ENCODE measurements at places on chromosomes 3 and 15.
A peak's percentile ranks its signal among the peaks of the same experiment; 100 is the strongest.

DNA sequence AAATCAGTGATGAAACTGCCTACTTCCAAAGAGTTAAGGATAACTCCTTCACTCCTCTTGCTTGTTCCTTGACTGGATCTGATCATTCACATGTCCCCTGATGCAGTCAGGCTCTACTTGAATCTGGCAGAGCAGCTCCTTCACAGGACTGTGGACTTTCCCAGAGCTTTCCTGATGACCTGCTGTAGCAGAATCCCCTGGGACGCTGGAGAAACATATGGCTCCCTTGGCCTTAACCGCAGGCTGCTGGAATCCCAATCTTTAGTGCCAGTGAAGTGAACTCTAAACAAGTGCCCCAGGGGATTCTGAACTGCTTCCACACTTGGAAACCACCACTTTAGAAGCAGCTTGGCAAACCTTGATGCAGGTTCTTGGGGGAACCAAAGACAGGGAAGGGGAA is 217.8 kb downstream of the CHST2 start:
- peak; percentile 62 for DNase-seq

- no peak for DNase-seq
These were observed 220.7 kb downstream of the FHIT start for GRCh38 chr3:61030469-61031035.

GRCh38 chr3:64417816-64418215 is 192.6 kb upstream of the PRICKLE2 start:
- no peak for DNase-seq

DNA sequence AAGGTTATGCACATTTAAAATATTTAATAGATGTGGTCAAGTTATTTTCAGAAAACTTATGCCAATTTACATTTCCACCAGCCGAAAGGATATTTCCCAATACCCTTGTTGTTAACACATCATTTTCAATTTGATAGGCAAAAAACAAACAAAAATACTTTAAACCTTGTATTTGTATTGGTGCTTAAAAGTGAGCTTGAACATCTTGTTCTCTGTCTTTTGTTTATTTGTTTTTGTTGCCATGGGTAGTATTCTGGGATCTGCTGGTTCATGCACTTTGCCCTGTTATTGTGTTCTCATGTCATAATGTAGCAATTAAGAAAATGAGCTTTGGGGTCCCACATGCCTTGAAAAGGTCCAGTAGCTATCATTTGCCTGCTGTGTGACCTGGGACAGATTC is 191.4 kb downstream of the LRTM1 start:
- DNase-seq = no peak

DNA sequence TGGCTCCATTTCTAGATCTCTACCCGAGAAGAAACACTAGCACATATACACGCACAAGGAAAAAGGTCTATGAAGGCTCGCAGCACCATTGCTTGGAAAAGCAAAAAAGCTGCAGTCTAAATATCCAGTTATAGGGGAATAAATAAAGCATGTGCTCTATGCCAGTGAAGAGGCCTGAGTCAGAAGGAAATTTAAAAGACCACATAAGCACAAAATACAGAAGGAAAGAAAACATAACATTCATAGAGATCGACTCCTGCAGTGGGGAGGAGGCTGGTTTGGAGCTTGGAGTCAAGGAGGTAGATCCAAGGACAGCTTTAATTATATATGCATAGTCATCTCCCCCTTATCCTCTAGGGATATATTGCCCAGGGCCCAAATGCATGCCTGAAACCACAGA is 114.4 kb downstream of the PDZRN3 start:
- DNase-seq = no peak

- no peak for DNase-seq
These were observed 45.8 kb downstream of the PARP15 start for GRCh38 chr3:122623031-122623829.

DNA sequence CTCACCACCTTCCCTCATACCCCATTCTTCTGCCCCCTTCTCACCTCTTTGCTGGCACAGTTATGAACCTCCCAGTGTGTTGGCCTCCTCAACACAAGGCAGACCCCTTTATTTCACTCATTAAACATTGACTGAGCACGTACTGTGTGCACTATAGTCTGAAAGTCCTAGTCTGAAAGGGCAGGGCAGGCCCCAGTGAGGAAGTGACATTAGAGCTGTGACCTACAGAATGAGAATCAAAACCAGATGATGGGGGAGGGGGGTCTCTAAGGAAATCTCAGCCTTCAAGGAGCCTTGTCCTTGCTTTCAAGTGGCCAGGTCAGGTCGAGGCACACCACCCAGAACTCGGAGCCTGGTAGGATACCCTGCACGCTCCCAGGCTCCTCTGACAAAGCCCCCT is 3.5 kb downstream of the SLC28A1 start:
- no peak for DNase-seq

GRCh38 chr3:19903649-19904048 is 30.4 kb downstream of the EFHB start:
- no peak for DNase-seq

DNA sequence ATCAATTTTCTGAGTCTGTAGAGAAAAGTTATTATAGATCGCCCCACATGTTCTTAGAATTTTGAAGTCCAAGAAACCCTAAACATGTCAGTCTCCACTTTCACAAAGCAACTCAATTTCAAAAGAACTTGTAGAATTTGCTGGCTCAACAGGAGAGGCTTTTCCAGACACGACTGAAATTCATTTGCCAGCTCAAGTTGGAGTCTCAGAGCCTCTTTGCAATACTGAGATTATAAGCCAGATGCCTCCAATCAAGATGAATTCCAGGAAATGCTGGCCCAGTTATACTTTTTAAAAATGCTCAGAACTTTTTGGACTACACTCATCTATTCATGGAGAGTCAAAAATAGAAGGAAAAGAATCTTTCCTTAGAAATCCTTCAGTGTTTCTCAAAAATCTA is 56.9 kb upstream of the NLGN1 start:
- no peak for DNase-seq

DNA sequence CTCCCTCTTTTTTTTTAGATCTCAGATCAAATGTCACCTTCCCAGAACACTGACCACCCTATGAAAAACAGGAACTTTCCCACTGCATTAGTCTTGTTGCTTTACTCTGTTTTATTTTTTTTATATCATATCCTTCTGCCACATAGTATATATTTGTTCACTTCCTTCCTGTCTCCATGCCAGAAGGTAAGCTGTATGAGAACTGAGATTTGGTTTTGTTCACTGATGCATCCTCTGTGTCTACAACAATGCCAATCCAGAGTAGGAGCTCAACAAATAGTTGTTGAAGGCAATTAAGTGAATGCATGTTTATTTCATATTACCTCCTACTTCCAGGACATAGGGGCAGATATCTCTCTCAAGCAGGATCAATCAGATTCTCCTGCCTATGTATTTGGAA is 114.4 kb downstream of the TPRG1 start:
- DNase-seq = no peak

GRCh38 chr15:57692709-57693108 is 13.8 kb upstream of the POLR2M start:
- no peak for DNase-seq

DNA sequence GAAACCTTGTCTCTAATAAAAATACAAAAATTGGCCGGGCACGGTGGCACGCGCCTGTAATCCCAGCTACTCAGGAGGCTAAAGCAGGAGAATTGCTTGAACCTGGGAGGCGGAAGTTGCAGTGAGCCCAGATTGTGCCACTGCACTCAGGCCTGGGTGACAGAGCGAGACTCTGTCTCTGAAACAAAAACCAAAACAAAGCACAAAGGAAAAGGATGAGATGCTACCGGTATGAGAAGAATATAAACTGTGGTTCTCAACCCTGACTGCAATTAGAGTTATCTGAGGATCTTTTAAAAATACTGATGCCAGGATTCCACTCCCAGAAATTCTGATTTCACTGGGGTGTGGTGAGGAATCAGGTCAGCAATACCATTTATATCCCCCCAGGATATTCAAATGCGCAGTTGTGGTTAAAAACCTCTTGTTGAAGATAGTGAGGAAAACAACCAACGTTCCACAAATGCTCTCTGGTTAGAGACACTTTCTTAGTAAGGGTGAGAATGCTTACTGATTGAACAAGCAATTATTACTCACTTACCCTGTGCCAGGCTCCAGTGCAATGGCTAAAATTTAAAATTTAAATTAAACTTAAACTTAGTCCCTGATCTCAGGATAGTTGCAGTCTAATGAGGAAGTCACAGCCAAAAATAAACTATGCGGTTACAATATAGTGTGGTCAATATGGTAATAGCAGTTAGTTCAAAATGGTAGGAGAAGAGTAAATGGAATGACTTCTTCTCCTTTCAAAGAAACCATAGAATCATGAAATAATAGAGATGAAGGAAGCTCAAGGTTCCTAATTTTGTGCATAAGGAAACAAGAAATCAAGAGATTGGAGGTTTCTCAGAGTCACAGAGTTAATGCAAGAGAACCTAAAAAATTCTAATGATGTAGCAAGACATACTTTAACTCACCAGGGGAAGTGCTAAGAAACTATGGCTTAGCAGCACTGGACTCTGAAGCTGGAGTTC is 109.5 kb downstream of the SSR3 start:
- no peak for DNase-seq

DNA sequence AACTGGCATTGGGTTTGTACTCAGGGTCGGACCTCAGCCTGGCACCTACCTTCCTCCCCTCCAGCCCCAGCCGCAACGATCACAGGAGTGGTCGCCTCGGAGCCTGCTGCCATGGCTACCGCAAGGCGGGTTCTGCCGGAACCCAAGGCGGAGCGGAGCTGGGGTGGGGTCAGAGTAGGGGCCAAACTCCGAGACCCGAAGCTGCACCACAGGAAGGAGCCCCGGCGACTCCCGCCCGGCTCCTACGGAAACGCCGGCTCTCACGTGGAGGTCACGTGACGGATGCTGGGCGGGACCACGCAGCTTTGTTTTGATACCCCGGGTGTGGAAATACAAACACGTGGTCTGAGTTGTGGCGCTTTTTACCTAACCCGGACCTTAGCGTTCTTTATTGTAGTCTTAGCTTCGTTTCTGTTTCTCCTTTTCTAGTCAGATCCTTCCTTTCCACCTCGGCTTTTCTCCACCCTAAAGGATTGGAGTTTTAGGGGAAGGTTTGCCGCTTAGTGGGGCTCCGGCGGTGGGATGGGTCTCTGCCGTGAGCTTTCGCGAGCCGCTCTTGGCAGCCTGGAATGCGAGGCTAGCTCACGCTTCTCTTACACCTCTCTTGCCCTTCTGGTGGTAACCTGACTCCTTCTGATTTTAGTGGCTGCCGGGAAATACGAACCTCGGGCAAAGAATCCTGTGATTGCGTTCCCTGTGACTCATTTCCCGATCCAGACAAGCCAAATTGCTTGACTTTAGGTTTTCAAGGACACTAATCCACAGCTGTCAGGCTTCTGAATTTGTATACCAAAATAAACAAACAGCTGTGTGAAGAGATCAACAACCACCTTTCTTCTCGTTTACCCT is at the start of gene HSPBAP1:
Gene HSPBAP1, minus strand, starts transcription at position 264 of the 849 bp plus-strand sequence. Its CDS starts 151 bp downstream, at position 113.
- peak; percentile 95 for DNase-seq

DNA sequence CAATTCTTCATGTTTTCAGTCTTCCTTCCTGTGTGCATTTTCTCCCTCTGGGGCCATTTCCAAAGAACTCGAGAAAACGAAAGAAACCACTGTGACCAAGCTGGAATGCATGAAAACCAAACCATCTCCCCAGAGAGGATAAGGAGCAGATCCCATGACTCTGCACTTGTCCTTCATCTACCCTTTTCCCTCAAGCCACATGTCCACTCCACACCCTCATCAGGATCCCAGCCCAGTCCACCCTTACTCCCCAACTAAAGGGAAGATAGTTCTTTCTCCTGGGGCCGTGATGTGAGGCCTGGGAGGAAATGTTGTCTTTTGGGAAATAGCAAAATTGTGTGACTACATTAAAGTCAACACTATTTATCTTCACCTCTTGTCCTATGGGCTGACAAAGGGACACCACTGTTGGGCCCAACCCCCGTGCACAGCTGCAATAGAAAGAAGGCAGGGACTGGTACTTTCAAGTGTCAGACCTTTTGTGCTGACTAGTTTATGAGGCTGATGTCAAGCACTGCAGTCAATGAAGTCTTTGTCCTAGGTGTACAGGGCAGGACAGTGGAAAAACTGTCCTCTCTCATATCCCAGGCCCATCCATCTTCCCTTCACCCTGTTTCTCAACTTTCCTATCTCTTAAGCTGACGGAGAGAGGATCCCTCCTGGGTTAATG is 487.1 kb upstream of the NR2F2 start:
- DNase-seq = no peak

- DNase-seq = peak; percentile 82
These were observed 9.7 kb upstream of the MEIS2 start for GRCh38 chr15:37109872-37110572.

- DNase-seq = no peak
These were observed 154.3 kb downstream of the ECT2 start for GRCh38 chr3:172904711-172905373.

DNA sequence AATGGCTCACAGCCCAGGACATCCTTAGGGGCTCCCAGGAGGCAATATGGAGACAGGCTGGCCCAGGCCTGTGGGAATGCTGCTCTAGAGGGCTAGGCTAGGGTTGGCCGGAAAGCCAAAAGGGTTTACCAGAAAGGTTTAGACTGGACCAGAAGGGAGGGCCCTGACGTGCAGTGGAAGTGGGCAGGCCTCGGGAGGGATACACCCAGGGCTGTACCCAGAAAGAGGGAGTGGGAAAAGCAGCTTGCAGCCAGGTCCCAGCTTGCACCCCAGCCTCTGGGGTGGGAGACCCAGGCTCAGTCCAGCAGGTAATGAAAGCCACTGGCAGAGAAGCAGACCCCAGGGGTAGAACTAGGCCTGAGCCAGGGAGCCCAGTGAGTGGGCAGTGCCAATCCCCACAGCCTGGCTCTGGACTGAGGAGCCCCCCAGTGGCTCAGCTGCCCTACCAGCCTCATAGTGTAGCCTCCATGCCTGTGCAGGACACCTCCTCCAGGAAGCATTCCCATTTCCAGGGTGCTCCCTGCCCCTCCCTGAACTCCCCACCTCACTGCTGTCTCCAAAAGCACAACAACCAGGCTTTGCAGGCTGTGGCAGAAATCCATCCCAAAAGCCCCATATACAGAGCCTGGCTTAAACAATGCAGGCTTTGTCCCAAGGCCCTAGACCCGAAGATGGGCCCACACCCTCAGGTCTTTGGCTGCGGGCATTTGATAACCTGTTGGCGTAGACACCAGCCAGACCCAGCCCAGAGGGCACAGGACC is 3.5 kb downstream of the GORASP1 start:
- DNase-seq = no peak

DNA sequence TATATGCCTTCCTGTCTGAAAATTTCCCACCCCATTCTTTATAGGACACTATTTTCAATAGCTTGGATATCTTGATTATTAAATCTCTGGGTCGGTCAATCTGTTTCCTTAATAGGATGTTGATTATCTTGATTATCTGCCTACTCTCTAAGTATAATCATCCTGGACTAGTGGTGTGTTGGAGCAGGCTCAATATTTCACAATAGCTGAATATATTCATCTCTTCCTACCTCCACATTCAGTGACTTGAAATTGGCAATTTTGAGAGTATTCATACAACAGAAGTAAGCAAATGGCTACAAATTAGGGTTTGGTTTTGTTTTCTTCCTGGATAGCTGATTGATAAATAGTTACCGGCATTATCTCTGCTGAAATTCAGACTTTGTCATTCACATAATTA is 1162.6 kb downstream of the ROBO1 start:
- DNase-seq = no peak

DNA sequence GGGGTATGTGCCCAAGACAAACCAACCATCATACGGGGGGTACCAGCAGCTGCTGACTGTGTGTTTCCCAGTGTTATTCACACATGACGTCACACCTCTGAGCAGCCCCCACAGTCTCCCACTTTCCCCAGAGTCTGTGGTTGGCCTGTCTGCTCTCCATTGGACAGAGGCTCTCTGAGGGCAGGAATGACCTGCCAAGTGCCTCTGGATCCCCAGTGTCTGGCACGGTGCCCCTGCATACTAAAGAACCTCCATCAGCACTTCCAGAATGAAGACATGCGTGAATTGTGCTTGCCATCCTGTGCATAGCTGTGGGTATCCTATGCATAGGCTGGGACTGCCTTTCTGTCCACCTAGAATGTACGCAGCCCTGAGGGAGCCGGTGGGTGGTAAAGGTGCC is 3.5 kb upstream of the CCDC9B start:
- DNase-seq = no peak
